Stimulated activated CD4-positive, alpha-beta T cell treated with anti-CD3 and anti-CD28 coated beads, Interleukin-1b, Interleukin-23, amount 100 ng/mL, for 1 hour (primary cell): ENCODE measurements at places on chromosomes 11 and 22.

DNA sequence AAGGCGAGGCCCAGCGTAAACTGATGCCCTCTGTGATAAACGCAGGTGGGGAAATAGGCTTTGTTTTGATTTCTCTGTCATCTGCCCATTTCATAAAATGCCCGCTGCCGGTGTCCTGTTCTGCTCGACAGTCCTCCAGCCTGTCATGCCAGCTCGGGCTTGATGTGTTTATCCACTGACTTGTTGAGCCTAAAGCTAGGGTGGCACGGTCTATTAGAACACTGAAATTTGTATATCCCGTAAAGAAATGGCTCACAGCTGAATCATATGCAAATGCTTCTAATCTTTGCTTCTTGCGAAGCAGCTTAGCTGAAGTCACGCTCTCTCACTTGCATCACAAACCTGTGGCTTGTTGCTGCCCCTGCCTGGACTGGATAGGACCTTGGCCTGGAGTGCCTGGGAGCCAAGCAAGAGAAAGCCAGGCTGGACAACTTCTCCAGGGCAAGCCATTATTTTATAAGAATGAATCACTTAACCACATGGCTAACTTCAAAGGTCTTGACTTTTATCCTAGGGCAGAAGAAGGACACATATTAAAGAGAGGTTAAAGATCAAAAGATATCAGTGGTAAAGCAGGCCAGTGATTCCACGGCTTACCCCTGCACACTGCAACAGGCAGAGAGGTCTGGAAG, 33.1 kb downstream of the EHF start:
- no peak for DNase-seq

- no peak for DNase-seq
Observed at GRCh38 chr22:49239264-49240015, 588.2 kb downstream of the BRD1 start.

DNA sequence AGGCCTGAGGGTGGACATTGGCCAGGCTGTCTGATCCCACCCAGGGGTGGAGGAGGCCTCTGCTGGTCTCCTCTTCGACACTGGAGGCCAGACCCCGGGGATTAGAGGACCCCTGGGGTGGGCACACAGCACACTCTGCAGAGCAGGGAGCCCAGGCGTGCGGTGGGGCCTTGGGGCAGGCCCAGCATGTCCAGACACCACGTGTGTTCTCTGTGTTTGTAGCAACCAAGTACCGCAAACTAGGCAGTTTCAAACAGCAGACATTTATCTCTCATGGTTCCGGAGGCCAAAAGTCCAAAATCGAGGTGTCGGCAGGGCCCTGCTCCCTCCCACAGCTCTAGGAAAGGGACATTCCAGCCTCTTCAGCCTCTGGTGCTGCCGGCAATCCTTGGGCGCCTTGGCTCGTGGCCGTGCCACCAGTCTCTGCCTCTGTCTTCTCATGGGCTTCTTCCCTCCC, 1.5 kb downstream of the PANX2 start:
- DNase-seq = no peak

DNA sequence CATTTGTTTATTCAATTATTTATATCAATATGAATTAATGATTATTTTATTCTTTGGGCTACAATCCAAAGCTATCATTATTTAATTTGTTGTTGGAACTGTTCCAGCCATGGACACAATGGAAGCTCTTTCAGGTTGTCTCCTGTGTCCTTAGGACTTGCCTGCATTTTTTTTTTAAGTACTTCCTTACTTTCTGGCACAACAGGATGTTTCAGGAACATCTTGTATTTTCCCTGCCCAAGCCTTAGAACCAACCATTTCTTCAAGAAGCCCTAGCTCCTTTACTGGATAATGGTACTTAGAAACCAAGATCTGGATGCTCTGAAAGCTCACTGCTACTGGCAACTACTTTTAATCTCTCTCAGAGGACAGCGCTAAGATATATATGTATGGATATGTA, 57.8 kb upstream of the CLNS1A start:
- no peak for DNase-seq

- DNase-seq = no peak
Observed at GRCh38 chr11:32659672-32660071, 76.0 kb downstream of the EIF3M start.

- DNase-seq = peak; percentile 23
Observed at GRCh38 chr11:57649826-57650738, at the start of gene YPEL4. TSS of gene YPEL4 (minus strand) at chr11:57649912. CDS start at chr11:57647107, 2,805 bp downstream.

DNA sequence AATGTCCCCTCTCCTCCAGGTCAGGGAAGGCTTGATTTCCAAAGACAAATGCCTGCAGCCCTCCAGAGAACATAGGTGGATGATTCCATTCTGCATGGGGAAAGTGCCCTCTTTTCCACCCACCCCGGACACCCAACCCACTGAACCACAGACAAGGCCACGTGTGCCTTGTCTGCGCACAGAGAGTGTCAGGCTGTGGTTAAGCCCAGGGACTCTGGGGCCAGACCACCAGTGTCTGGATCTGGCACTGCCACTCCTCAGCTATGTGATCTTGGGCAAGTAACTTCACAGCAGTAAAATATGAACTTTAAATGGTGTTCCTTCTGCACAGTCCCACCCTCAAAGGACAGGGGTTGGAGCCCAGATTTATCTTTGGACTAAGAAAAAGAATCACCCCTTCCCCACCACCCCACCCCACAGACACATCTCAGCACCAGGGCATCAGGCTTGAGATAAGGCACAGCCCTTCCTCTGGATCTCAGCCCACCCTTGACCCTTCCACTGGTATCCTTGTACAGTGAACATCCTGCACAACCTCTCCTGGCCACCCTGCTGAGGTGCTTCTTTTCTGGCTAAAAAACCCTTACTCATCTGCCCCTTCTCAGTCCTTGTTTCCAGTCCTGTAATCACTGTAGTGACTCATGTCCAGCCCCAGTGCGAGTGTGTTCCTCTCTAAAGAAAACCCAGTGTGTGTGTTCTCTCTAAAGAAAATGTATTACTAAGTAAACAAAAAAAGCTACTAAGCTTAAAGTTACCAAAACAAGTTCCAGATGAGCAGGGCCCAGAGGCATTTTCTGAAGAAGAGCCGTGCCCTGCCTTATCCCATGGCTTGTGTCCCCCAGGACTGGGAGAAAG, 1.9 kb upstream of the PTGDR2 start:
- no peak for DNase-seq

DNA sequence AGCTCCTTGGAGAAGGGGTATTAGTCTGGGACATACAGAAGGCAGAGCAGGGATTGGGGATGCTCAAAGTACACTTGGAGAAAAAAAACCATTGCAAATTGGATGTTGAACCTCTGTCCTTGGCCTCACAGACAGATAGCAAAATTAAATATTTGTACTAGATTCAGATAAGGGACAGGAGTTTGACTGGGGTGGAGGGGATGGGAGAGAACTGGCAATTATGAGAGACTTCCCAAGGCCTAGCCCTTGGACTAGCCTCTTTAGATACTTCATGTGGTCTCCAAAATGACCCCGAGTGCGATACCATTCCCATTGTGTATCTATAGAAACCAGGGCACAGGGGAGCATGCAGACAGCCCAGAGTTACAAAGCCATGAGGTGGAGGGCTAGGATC, 15.5 kb downstream of the DGAT2 start:
- DNase-seq = no peak

GRCh38 chr11:78039919-78040671, 17.0 kb upstream of the KCTD14 start:
- DNase-seq = no peak

- no peak for DNase-seq
Observed at GRCh38 chr11:70289582-70289981, 19.1 kb downstream of the PPFIA1 start.

GRCh38 chr11:17489751-17490150, 13.1 kb upstream of the ABCC8 start:
- DNase-seq = no peak

GRCh38 chr22:27113211-27113635, 455.8 kb downstream of the MIAT start:
- DNase-seq = no peak

- no peak for DNase-seq
Observed at GRCh38 chr11:88297421-88297820, 40.1 kb downstream of the CTSC start.

DNA sequence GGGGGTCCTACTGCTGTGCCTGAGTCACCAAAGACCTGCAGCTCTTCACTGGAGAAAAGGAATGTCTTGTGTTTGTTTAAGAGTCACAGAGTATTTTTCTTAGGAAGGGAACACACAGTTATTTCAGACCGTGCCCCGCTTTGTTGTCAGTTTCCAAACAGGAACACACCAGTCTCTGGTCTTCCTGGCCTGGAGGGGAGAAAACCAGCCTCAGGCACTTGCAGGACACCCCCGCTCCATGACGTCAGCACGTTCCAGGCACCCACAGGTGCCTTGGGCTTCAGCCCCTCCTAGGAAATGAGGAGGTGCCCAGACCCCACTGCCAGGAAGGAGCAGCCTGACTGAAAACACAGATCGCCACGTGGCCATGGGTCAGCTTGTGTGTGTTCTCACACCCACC, 5.4 kb downstream of the DEAF1 start:
- DNase-seq = no peak

GRCh38 chr11:19772480-19772879, 59.8 kb downstream of the NAV2 start:
- no peak for DNase-seq

DNA sequence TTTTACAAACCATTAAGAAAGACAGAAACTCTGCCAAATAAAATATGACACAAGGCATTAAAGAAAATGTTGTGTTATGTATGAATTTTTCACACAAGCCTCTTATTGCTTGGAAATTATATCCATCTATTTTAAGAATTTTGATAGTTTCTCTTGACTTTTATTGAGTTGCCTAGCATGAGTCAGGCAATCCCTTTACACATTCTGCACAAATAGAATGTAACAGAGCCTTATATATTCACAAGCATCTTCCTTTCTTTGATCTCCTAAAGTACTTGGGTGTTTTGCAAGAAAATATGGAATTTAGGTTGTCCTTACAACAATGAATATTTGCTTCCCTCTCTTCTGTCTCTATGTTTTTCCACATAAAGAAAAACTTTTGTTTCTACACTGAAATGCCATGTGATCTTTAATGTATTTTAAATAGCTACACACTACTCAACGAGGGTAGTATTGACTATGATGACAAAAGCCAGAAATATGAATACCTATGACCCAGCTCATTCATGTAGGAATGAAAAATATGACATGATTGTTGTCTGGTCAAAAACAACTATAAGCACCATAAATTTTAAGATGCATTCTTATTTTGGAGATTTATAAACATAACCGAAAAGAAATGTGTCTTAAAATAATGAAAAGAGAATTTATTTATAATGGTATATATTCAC, 398.8 kb downstream of the GUCY1A2 start:
- no peak for DNase-seq

GRCh38 chr11:10490398-10491241, 35.6 kb downstream of the AMPD3 start:
- no peak for DNase-seq

DNA sequence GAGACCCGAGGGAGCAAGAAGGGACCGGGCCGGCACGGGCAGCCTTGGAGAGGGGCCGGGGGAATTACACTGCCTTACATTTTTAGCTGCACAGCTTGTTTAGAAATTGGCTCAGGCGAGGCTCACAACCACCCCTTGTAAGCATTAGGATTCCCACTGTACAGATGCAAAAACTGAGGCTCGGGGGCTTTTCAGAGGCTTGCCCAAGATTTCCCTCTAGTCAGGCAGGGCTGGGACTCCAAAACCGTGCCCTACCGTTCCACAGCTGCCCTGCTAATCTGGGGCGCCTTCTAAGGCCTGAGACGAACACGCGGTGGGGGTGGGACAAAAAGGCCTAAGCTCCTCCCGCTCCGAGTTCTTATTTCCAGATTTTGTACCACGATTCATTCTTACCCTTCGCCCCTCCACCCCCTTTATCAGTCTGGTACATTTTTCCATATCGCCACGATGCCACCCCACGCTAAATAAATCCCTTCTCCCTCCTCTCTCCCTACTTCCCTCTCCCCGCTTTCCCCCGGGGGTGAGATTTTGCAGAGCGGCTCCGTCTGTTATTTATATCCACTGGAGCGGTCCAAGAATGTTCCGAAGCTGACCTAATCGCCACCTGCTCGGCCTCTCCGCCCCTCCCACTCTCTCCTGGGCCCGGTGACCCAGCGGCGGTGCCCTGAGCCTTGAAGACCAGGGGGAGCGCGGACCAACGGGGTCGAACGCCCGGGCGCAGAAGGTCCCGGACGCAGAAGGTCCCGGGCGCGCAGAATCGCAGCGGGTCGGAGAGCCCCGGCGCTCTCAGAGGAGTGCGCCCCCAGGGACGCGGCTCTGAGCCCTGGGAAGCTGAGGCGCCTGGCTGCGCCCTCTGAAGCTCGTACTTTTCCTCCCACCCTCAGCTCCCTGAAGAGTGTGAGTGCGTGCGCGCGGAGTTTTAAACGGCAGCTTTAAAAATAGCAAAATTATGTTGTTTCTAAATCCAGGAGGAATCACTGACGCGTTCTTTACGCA, 764 bp upstream of the PACSIN3 start:
- no peak for DNase-seq

GRCh38 chr11:102604875-102605274, 20.3 kb downstream of the MMP20 start:
- no peak for DNase-seq

GRCh38 chr11:1335811-1336761, 26.7 kb upstream of the TOLLIP start:
- no peak for DNase-seq

DNA sequence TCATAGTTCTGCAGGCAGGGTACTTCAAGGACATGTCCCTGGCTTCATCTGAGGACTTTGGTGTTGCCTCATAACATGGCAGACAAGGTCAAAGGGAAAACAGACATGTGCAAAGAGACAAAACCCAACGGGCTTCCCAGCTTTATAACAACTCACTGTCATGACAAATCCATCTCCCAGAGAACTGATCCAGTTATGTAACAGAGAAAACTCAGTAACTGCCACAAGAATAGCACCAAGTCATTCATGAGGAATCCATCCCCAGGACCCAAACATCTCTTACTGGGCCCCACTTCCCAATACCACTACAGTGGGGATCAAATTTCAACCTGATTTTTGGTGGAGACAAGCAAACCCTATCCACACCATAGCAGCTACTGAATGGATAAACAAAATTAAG, 13.0 kb downstream of the OR52N4 start:
- DNase-seq = no peak

DNA sequence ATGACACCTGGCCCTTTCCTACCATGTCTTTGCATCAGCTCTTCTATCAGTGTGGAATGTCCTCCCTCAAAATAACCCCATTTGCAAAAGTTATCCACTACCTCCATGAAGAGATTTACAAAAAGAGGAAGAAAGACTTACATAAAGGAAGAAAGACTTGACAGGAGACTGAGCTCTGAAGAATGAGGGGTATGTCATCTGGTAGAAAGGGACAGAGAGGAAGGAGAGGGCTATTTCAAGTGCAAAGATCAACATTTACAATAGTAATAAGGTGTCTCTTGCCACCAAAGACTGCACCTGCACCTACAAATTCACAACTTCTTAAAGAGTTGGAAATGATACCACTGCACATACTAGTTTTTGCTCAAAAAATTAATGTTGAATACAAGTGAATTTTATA, 18.2 kb downstream of the PAK1 start:
- DNase-seq = no peak

- no peak for DNase-seq
Observed at GRCh38 chr22:19201869-19202798, 23.6 kb upstream of the SLC25A1 start.
